Activated T-helper 1 cell treated with Interleukin-2 at 50 U/mL for 16 hours (primary cell): ENCODE measurements at places on chromosomes 4 and X.

- DNase-seq = peak; percentile 9
Measured at GRCh38 chr4:119041951-119042560, 93.6 kb upstream of the MYOZ2 start.

GRCh38 chr4:179097741-179098140, 1655.5 kb upstream of the AGA start:
- DNase-seq = no peak

DNA sequence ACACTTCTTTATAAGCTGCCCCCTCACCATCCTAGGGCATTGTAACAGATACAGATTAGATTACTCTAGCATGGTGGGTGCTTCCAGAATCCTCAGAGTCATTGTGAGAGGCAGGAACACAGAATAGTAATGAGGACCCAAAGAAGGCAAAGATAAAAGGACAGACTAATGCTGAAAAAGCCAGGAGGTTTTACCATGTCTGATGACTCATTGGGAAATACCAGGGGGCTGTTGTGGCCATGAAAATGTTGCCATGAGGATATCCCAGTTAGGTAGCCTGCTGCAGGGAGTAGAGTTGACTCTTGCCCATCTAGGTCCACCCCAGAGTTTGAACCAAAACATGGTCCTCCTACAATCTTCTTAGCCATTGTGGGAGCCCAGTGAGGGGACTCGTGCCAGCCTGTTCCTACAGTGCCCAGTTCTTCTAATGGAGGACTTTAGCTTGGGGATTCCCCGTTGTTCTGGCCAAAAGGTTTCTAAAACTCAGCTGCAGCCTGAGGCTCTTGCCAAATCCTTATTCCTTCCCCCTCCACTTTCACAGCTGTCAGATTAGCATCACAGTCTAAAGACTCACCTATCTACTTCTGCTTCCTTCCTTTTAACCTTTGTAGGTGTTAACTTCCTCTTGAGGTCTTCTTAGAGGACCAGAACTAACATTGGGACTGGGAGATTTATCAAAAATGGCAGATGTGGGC, 586.0 kb upstream of the AADAT start:
- no peak for DNase-seq

GRCh38 chrX:154731881-154732280, 19.0 kb downstream of the GAB3 start:
- DNase-seq = no peak

GRCh38 chr4:32061916-32062315, 1341.7 kb downstream of the PCDH7 start:
- no peak for DNase-seq

DNA sequence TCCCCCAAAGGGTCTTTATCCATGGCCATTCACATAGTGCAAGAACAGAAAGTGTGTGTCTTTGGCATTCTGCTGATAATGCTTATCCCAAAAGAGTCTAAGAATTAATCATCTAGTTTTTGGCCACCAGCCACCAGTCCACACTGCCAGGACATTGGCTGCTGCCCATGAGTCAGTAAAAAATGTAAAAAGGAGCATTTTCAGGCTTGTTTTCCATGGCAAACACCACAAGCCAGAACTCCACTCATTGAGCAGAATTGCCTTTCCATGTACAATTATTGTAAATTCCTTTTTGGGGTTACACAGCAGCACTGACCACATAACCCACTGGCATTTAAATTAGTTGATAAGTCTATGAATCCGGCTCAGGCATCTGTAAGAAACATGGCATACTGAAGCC, 89.2 kb upstream of the PRDX4 start:
- DNase-seq = no peak

DNA sequence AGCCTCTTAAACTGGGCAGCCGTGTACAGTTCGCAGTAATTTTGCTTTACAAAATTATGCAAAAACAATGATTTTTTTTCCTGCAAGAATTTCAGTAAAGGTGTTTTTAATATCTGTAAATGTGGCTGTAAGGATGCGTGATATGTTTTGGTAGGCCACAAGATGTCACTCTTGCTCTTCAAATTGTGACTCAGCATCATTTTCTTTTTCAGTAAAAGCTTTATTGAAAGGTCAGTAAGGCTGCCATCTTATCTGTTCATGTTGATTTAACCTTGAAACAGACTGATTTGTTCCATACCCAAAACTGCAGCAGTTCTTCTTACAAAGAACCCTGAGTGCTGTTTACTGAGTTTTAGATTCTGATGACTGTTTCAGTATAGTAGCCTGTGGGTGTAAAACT, 39.9 kb downstream of the TXLNG start:
- no peak for DNase-seq

DNA sequence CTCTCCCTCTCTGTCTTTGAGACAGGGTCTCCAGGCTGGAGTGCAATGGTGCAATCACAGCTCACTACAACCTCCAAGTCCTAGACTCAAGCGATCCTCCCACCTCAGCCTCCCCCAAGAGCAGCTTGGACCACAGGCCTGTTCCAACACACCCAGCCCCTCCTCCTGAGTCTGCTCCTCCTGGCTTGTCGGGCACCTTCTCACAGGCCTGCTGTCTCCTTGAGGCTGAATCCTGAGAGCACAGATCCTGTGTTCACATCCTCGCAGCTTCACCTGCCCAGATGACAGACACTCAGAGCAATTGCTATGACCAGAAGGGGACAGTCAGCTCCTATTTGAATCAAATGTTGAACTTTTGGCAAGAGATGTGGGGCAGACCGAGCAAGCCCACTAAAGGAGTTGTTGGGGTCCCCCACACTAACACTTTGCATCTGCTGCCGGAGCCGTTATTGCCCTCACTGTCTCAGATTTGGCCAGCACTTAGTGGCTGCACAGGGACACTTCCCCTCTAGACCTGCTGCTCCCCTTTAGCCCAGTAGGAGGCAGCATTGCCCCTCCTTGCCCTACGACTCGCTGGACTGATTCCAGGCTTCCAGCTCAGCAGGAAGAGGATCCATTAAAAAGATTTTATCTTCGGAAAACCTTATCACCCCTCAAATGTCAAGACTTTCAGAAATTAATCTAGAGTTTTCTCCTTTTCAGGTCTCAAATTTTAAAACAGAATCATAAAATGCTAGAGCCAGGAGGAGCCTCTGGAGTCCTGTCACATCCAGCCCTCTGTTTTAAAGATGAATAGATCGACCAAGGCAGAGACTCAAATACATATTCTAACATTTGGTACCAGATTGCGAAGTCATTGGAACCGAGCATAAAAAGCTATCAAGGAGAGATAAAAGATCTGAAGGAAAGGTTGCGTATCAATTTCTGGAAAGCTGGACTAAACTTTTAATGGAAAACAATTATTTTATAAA, 113.7 kb downstream of the USP46 start:
- DNase-seq = peak; percentile 24

- DNase-seq = no peak
Measured at GRCh38 chrX:103423955-103424638, 47.8 kb downstream of the BEX3 start.

- DNase-seq = peak; percentile 1
Measured at GRCh38 chrX:47751670-47752069, 85.0 kb upstream of the ZNF81 start.

DNA sequence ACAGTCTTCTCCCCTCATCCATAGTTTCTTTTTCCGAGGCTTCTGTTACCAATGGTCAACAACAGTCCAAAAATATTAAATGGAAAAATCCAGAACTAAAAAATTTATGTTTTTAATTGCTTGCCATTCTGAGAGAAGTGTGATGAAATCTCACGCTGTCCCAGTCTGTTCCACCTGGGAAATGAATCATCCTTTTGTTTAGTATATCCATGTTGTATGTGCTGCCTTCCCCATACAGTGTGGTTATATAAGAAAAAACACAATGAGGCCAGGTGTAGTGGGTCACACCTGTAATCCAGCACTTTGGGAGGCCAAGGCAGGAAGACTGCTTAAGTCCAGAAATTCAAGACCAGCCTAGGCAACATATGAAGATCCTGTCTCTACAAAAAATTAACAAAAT, 161.6 kb downstream of the CHIC2 start:
- no peak for DNase-seq
